EL (cell line): ENCODE measurements at places on chromosomes 4 and X.

DNA sequence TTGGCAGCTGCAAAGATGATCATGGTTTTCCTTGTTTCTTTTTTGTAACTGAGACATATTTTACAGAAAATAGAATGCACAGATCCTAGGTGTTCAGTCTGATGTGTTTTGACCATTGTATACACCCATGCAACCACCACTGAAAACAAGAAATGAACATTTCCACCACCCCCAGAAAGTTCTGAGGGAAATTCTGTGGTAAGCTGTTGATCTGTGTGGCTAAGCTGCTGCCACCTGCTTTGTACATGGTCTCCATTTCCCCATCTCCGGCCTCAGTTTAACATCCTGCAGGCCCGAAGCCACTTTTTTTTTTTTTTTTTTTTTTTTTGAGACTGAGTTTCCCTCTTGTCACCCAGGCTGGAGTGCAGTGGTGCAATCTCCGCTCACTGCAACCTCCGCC, 65.3 kb downstream of the NYX start:
- no peak for DNase-seq

GRCh38 chr4:154029171-154029570, 240.3 kb upstream of the SFRP2 start:
- DNase-seq, result no peak

DNA sequence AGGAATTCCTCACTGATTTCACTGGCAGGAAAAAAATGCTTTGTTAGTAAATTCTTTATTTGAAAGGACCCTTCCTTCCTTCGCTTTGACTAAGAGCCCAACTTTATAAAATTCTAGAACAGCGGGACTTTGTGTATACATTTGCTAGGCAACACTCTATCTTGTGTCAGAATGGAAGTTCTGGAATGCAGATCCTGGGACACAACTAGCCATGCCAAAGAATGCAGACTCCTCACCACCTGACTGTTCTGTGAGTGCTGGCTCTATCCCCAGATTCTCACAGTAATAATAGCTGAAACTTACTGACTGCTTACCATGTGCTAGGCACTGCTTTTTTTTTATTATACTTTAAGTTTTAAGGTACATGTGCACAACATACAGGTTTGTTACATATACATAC, 73.3 kb upstream of the ZDHHC15 start:
- no peak for DNase-seq

DNA sequence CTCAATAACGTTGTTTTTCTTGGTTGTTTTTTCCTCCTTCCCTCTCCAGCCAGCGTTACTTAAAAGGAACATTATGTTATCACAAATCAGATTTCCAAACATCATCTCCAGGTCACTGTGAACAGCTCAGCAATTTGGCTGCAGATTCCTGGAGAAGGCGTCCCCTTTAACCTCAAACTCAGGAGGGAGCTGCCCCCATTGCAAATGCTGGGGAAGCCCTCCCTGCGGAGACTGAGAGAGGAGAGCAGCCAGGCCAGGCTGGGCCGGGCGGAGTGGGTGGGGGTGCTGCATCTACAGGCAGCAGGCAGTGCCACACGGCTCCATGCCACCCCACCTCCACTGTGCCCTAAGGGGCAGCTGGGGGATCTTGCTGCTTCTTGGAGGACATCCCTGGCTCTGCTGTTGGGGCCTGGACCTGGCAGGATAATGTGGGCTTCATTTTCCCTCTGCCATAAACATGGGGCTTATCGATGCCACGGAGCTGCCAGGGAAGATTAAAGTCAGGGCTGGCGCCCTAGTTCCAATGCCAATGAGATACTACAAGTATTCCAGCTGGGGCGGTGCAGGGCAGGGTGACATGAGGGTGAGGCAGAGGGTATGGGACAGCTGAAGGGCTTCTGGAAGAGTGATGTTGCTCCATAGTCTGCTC, 148.8 kb downstream of the PJA1 start:
- DNase-seq, result no peak

- no peak for DNase-seq
Measured at GRCh38 chr4:147409350-147409749, 71.5 kb upstream of the EDNRA start.

- peak; percentile 27 for DNase-seq
Measured at GRCh38 chr4:66160606-66161005, 490.3 kb upstream of the EPHA5 start.

GRCh38 chr4:152817331-152817730, 37.6 kb downstream of the ARFIP1 start:
- DNase-seq, result no peak

DNA sequence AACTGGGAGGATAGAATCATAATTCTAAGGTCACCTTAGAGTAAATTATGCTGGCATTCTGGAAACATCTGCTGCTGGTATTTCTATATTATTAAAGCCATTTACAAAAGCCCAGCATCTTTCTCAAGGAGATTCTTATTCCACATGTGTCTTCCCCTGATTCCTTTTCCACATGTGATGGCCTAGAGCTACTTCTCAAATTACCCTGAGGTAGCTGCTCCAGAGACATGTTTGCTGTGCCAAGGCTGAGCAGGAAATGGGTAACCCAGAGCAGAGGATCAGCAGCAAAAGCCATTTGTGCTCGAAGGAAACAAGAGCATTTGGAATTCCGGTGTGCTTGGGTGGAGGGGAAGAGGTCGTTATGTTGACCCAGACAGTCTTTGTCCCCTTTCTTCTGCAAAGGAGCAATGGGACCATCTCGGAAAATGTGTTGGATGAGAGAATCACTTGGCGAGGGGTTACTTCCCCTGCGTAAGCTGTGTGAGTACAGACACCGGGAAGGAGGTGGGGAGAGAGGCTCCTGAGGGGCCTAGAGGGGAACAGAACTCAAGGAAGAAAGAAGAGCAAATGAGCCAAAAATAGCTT, 24.6 kb downstream of the TSC22D3 start:
- DNase-seq, result no peak

- DNase-seq, result no peak
Measured at GRCh38 chrX:67654301-67654700, 110.5 kb downstream of the AR start.

- DNase-seq, result no peak
Measured at GRCh38 chrX:151516538-151517187, 46.8 kb upstream of the PASD1 start.

GRCh38 chr4:48851651-48852050, 20.8 kb downstream of the OCIAD1 start:
- DNase-seq, result no peak

DNA sequence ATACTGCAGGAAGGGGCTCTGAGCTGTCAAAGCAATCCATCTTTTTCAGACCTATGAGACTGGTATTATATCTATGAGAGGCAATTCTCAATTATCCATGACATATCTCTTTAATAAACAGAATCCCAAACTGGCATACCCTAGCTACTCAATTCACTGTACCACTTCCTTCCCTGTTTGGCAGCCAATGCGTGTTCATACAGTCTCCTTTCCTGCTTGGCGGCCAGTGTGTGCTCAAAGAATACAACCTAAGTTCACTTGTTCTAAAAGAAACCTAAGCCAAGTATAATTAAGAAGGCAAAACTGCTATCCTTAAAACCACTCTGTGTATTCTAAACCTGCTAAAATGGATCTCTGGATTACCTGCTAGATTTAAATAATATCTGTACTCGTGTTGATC, 38.3 kb downstream of the ARHGEF9 start:
- no peak for DNase-seq
